Bone marrow (tissue), 2 donors: ENCODE measurements at places on chromosomes 4 and X.

- peak; percentile 2 for DNase-seq
These were observed 23.1 kb upstream of the CAMK2D start for GRCh38 chr4:113784497-113785250.

DNA sequence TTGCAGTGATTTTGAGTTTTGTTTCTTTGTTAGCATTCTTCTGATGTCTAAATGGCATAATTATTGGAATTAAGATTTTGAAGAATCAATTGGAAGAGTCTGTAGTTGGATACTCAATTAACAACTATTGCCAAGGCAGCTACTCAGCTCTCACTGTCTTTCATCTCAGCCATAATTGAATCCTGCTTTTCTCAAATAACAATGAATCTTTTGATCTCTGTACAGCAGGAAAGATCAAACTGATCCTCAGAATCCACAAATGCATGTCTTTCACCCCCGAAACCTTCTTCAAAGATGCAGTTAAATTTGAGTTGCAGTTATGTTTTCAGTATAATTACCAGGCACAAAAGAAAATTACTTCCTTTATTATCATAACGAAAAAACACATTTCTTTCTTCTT is 86.2 kb downstream of the MAD2L1 start:
- DNase-seq = no peak

DNA sequence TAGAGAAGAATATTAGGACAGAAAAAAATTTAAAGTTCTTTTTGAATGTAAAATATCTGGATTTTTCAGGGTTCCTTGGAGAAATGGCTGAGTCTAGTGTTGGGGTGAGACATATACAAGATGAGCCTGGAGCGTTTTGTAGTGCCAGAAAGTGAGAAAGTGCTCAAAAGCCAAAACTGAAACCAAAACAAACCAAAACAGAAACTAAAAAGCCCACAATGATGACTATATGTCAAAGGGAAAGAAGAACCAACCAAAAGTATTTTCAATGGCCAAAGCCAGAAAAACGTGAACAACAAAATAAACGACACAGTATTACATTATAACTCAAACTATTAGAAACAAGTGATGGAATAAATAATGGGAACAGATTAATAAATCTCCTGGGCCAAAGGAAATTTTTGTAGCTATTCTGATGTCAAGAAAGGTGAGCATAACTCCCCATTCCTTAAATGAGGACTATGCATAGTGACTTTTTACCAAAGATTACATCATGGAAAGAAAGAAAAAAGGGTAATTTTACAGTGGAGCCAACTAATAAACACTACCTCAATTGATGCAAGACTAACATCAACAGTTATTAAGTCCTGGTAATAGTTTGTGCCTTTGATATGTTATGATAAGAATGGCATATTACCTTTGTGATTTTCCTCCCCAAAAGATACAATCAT is 1137.6 kb downstream of the C4orf33 start:
- DNase-seq = peak; percentile 79

- no peak for DNase-seq
These were observed 80.0 kb downstream of the GLRA3 start for GRCh38 chr4:174749091-174749490.

DNA sequence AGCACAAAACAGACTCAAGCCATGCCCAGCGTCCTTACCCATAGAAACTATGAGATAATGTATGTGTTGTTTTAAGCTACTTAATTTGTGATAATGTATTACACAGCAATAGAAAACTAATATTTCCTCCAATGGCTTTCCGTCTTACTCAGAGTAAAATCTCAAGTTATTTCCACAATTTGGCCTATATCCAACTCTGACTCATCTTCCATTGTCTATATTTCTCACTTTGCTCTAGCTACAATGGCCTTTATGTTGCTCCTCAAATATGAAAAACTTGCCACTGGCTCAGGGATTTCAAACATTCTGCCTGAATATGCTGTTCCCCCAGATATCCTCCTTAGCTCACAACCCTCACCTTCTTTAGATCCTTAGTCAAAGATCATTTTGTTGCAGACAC is 31.6 kb downstream of the IQCM start:
- no peak for DNase-seq

DNA sequence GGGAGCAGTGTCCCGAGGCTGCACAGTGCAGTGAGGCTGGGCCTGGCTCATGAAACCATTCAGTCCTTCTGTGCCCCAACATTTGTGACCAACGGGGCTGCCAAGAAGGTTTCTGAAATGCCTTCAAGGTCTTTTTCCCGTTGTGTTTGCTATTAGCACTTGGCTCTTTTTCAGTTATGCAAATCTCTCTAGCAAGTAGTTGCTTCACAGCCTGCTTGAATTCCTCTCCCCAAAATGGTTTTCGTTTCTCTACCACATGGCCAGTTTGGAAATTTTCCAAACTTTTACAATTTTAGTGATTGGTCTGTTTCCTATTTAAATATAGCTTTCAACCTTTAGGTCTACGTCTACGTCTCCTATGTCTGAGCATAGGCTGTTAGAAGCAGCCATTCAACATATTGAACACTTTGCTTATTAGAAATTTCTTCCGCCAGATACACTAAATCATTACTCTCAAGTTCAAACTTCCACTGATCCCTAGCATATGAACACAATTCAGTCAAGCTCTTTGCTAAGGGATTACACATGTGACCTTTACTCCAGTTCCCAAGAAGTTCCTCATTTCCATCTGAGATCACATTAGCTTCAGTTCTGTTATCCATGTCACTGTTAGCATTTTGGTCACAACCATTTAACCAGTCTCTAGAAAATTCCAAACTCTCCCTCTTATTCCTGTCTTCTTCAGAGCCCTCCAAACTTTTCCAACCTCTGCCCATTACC is 901.8 kb downstream of the GLUD2 start:
- DNase-seq = no peak

GRCh38 chr4:52606040-52606439 is 53.1 kb downstream of the USP46 start:
- DNase-seq = no peak

DNA sequence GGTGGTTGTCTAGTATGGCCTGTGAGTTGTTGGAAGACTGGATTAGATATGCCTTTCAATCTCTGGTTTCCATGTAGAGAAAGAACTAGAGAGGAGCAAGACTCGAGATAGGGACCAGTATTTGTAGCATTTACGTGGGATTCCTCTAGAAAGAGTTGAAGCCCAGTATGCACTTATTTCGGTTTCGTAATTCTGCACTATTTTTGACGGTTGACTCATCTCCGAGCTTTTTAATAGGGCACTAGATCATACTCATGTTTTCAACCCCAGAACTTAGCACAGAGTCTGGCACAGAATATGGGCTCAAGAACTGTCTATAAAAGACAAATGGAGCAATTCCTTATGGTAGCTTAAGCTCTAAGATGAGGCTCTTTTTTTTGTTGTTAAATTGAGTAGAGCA is 15.7 kb downstream of the HELT start:
- no peak for DNase-seq

GRCh38 chr4:8617486-8618040 is 25.0 kb downstream of the CPZ start:
- DNase-seq = no peak

- DNase-seq = no peak
These were observed 105.0 kb downstream of the TBL1X start for GRCh38 chrX:9569876-9570301.

DNA sequence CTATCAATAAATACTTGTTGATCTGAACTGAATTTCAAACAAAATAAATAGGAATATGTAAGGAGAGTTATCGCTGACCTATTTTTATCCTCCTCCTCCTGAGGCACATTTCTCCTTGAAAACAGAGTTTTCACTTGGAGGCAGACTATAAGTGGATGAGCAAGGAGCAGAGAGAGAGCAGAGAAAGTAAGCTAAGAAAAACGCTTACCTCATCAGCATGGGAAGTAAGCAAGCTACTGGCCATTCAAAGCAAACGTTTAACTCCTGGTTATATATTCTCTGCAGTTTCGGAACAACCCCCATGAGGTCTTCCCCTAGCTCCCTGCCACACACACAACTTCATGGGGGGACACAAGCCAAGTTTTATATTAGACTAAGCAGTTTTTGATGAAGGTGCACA is 13.2 kb downstream of the ZDHHC9 start:
- DNase-seq = no peak

DNA sequence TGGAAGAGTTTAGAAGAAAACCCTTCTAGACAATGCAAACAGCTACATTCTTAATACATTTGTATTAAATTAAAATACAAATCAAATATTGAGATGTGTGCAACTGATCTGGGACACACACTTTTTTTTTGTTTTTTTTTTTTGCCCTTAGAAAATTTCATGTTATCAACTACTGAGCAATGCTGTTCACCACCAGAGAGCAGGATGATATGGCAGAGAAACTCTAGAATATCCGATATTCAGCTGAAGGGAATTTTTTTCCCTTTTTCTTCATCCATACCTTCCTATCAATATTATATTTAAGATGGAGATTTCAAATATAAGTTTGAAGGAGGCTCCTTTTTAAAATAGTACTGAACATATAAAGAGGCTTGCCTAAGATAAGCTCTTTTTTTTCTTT is 1.0 kb downstream of the NDST3 start:
- no peak for DNase-seq
